ENCODE measurements at places on chromosomes 5 and 9.

GRCh38 chr5:92861531-92862285 is 719.3 kb downstream of the NR2F1-AS1 start:
- DNase-seq: no peak

DNA sequence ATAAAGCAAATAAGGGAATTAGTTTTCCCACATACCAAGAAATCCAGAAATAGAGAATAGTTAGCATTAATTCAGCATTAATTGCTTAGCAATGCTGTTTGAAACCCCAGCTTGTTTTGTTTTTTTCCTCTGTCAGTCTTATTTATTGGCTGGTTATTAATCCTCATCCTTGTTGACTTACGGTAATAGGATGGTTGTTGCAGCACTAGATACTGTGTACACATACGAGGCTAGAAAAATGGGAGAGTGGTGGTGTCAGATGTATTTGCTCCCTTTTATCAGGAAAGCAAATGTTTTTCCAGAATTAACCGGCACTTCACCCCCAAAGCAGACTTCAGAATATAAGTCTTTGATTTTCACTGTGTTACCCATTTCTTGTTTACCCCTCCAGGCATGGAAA is 60.4 kb downstream of the ERBIN start:
- no peak for DNase-seq

DNA sequence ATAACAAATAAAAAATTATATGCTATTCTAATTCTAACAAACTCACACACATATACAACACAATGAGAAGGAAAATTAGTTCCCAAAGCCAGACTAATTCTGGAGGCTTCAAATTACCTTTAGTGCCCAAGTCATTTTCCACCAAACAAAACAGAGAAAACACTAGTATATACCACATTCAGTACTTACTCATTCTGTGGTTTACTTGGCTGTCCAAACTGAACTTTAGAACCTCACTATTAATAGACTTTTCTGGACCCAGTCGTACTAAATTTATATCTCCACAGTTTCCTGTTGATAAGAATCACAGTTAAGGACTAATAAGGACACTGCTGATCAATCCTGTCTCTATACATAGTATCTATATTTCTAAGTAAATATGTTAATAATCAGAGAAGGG is 66.4 kb downstream of the SETX start:
- no peak for DNase-seq

DNA sequence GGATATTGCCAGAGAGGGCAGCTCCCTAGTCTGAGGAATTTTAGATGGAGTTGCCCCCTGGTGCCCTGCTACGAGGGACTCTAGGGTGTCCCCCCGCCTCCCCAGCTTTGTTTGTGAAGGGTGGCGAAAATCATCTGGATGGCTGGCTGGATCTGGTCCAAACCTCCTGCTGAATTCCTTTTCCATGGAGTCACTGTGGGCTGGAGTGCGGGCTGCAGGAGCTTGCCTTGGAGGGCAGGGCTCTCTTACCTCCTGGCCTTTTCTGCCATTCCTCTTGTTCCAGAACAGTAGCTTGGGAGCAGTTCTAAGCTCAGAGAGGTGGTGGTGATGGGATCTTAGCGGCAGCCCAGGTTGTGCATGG is 2.1 kb downstream of the SYNPO start:
- DNase-seq: no peak

GRCh38 chr5:110823571-110823970 is 84.8 kb downstream of the SLC25A46 start:
- DNase-seq: no peak

DNA sequence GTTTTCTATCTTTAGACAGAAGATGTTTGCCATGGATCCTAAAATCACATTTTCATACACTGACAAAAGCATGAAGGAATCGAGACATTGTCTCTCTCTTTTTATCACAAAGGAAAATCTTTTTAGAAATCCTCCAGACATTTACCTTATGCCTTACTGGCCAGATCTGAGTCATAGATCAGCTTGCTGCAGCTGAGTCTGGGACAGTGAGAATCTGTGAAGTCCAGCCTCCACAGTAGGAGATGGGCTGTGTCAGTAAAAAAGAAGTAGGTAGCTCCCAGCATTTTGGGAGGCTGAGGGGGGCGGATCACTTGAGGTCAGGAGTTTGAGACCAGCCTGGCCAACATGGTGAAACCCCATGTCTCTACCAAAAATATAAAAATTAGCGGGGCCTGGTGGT is 333.4 kb upstream of the ZNF462 start:
- no peak for DNase-seq

DNA sequence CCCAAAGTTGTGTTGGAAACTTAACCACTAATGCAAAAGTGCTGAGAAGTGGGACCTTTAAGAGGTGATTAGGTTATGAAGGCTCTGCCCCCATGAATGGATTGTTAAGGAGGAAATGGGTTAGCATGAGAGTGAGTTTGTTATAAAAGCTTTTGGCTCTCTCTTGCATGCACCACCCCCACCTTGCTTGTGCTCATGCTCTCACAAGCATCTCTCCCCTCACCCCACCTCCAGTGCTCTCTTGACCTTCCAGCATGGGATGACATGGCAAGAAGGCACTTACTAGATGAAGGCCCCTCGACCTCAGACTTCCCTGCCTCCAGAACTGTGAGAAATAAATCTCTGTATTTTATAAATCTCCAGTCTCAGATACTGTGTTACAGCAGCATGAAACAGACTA is 52.8 kb downstream of the RICTOR start:
- DNase-seq: no peak

GRCh38 chr9:4592886-4593285 is 69.2 kb upstream of the PLPP6 start:
- DNase-seq: no peak

DNA sequence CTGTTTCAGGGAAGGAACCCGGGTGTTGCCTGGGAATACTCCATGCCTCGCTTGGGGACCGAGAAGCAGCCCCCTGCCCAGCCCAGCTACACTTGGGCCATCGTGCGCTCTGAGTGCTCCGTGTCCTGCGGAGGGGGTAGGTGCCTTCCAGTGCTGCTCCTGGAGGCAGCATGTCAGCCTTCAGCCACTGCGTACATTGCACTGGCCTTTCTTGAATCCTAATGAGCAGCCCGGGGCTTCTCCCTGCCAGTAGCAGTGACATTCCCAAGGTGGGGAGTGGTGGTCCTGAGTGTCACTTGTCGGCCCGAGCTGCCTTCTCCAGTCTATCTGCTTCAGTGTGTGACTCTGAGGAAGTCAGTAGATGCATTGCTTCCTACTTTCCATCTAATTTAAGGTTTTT is 101.9 kb downstream of the ADAMTS16 start:
- no peak for DNase-seq

GRCh38 chr9:109453210-109453842 is 44.8 kb downstream of the PTPN3 start:
- DNase-seq: no peak

DNA sequence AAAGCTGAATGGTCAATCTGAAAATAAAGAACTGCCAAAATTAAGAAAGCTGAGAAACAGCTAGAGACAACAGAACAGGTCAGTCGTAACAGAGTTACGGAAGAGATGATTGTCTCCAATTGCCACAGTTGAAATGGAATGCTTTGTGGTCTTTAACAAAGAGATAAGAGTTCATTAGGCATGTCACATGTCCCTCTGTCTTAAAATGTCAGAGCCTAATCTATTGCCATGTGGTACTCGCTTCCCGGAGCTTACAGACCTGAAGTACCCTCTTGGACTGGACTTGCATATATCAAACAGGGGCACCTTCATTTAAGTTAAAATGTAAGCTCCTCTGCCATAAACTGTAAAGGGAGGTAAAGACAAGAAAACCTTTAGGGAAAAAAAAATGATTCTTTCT is 19.7 kb downstream of the TTC39B start:
- no peak for DNase-seq

GRCh38 chr9:27653246-27653645 is 80.0 kb upstream of the C9orf72 start:
- DNase-seq: no peak

- no peak for DNase-seq
These were observed 510.0 kb downstream of the ACTL7B start for GRCh38 chr9:108345826-108346225.

DNA sequence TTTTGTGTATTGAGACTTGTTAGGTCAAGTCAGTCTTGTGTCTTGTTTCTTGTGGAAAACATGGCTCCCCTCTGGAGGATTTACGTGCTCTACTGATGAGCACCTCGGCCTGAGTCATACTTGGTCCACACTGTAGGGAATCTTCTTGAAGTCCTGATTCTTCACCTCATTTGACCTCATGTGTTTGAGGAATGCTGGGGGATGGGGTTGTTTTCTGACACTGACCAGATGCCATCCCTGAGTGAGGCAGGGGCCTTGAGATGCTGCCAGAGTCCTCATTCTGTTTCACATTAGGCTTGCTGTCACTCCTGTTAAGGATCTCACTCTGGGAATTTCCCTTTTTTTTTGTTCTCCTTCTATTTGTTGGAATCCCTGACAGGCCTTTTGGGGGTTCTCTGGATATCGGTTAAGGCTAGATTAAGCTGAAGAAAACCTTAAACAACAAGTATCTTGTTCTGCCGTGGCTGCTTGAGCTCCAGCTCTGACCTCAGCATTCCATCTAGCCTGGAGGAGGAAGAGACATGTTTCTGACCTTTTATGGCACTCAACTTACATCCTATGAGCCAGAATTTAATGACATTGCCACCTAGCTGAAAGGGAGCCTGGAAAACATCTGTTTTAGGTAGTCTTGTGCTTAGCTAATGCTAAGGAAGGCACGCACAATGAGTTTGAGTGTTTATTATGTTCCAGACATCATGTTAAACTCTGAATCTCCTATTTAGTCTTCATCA is 20.6 kb downstream of the TCOF1 start:
- no peak for DNase-seq

DNA sequence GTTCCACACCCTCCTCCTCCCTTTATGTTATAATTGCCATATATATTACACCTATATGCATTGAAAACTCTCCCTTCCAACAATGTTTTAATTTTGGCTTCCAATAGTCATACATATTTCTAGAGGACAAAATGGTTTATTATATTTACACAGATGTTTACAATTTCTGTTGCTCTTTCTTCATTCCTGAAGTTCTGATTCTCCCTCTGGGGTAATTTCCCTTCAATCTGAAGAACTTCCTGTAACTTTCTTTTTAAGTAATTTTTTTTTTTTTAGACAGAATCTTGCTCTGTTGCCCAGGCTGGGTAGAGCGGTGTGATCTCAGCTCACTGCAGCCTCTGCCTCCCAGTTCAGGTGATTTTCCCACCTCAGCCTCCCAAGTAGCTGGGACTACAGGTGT is 173.0 kb upstream of the MAP1B start:
- DNase-seq: no peak

DNA sequence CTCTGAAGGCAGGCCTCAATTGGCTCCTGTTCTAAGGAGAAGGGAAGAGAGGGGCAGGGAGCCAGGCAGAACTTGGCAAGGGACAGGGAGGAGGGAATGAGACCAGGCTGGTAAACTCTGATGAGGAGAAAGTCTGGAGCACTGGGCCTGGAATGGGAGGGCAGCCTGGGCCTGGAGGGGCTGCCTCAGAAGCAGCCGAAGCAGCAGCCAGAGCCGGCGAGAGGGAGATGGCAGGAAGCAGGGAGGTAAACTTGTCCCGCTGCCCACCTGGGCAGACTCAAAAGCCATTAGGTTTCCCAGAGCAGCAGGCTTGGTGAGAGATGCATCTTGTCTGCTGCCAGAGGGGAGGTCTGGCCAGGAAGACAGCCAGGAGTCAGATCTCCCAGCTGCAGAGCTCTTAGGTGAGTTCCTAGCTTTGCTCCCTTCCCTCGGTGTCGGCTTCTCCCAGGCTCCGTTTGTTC is 37.0 kb upstream of the CRB2 start:
- no peak for DNase-seq

DNA sequence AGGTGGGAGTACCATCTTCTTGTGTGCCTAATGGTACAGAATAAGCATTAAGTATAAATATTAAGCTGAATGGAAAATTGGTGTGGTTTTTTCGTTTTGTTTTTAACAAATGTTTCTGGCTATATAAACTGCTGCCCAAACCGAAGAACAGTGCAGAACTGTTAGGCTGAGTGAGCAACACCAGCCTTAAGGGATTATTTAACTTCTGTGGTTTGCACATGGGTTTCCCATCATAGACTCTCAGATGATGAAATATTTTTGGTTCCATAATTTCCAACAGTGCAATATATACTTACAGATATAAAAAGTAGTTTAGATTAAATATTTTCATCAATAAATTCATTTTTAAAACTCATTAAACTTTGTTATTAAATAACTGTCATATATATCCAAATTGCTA is 16.4 kb downstream of the C5orf63 start:
- DNase-seq: no peak

- DNase-seq: no peak
These were observed 94.4 kb upstream of the FSTL4 start for GRCh38 chr5:133706506-133707430.

DNA sequence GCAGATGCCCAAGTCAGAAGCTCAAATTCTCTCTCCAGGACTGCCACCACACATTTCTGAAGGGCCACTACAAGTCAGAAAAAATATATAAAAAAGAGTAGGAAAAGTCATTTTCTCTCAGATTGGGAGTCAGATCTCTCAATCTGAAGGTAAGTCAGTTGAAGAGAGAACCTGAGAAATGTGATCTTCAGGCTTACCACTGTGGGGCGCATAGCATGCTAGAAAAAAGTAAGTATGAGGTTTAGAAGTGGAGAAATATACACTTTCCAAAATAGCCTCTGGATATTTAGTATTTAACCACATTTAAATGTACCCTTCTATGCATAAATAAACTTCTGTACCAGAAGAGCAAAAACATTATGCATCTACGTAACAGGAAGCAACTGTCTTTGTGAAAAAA is 800.7 kb upstream of the CTNND2 start:
- DNase-seq: no peak

GRCh38 chr5:90293931-90294330 is 115.6 kb downstream of the CETN3 start:
- DNase-seq: no peak
